CD4-positive, alpha-beta memory T cell (primary cell): ENCODE measurements at places on chromosomes 7 and 10.

GRCh38 chr10:118485641-118486040, 109.8 kb downstream of the PRLHR start:
- no peak for DNase-seq

DNA sequence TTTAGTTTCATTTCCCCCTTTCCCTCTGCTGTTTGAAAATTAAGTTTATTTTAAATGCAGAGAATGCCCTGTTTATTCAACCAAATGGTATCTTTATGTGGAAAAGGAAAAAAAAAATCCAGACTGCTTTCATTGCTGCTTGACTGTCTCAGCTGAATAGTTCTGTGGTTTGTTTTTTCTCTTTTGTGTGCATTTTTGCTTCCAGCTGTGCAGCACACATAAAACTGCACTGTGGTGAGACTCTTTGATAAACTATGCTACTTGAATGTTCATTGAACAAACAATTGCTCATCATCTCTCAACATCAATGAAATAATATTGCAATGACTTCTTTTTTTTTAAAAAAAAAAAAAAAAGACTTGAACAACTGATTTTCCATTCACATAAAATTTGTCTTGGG, 78.6 kb upstream of the GLI3 start:
- no peak for DNase-seq

- no peak for DNase-seq
Measured at GRCh38 chr10:82267465-82267864, 392.5 kb downstream of the NRG3 start.

DNA sequence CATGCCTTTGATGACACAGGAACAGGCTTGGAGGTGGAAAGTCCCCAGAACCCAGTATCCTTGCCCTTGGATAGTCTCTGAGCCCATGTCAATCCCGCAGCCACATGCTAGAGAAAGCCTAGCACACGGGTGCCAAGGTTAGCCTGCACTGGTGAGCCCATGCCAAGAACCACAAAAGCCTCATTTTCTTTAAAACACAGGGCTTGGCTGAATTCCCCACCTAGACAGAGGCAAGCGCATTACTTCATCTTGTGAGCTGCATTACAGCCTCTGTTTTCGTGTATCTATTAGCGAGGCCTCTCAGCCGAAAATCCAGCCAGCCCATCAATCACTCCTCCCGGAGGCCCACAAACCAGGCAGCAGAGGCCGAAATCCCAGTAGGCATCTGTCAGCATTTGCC, 314.9 kb upstream of the AUTS2 start:
- no peak for DNase-seq

GRCh38 chr7:117152213-117153007, 170.4 kb downstream of the WNT2 start:
- no peak for DNase-seq

- DNase-seq: no peak
Measured at GRCh38 chr7:112023786-112024185, 182.4 kb downstream of the DOCK4 start.
